CD4-positive, alpha-beta memory T cell (primary cell): ENCODE measurements at places on chromosomes 3 and 15. TPM values are rescaled to one million over a fixed set of nuclear protein-coding genes. Genes with fewer than 3 reads are reported as not detected.

GRCh38 chr3:64541803-64542202, 146.0 kb downstream of the ADAMTS9 start:
- H3K36me3 ChIP-seq: no peaks in the 10 kb centered on the region
- no peaks in the 10 kb centered on the region for H3K27me3 ChIP-seq
- no peaks in the 10 kb centered on the region for H3K4me1 ChIP-seq
- DNase-seq: no peak
- no peak overlapping the region for H3K4me3 ChIP-seq

DNA sequence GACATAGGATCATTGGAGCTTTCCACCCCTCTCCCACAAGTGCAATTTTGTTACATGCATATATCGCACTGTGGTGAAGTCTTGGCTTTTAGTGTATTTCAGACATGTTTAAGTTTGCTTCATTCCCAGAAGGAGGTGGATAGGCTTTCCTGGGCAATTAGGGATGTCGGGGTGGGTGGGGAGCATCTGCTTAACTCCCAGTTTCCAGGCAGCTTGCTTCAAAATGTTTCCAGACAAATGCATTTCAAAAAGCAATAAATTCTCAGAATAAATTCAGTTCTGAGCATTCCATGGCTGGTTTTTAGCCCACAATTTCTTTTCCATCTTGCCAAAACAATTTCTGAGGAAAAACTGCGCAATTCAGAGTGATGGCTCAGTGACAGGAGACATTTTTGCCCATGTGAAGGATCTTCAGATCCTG, 227.7 kb upstream of the ZPLD1 start:
- H3K4me1 ChIP-seq: no peaks in the 10 kb centered on the region
- H3K27me3 ChIP-seq: no peaks in the 10 kb centered on the region
- H3K4me3 ChIP-seq: no peak overlapping the region
- no peaks in the 10 kb centered on the region for H3K36me3 ChIP-seq
- no peak overlapping the region for H3K27ac ChIP-seq

DNA sequence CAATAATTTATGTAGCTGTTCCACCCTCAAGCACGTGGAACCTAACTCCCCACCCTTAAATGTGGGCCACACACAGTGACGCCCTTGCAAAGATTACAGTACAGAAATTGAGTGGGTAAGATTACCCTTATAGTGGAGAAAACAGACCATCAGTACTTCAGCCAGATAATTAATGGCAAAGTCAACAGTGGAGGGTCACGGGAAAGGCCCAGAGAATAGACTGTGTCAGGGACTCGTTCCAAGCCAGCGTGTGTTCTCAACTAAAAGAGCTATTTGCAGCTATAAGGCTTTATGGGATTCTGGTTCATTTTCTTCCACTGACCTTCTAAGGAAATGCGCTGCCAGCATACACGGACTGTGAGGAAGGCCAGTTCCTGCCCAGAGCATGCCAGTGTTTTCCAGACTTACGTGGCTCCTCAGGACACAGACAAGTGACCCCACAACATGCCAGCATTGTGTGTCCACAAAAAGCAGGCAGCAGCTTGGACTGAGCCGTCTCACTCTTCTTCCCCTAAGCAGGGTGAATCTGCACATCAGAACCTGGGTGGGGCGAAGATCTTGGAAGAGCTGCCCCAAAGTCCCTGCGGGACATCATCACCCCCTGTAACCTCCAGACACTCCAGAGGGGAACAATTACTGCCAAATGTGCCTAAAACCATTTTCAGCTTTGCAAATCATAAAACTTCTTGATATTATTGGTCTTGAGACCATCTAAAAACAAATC, 428.5 kb downstream of the OCA2 start:
- no peaks in the 10 kb centered on the region for H3K36me3 ChIP-seq
- H3K27me3 ChIP-seq: no peaks in the 10 kb centered on the region
- no peak overlapping the region for H3K27ac ChIP-seq
- no peak overlapping the region for H3K4me3 ChIP-seq
- DNase-seq: no peak

- H3K36me3 ChIP-seq: no peaks in the 10 kb centered on the region
- peaks cover 25% of the 10 kb centered on the region for H3K4me1 ChIP-seq
- no peak overlapping the region for H3K27ac ChIP-seq
- H3K4me3 ChIP-seq: no peak overlapping the region
- peaks cover 18% of the 10 kb centered on the region for H3K27me3 ChIP-seq
Observed at GRCh38 chr3:98730338-98730737, 32.8 kb upstream of the ST3GAL6 start.

SUSD5 gene
- not detected for total RNA-seq

MYEF2 gene
- 18.9 TPM for total RNA-seq
